ENCODE measurements at places on chromosomes 4 and X. TPM values are rescaled to one million over a fixed set of nuclear protein-coding genes. Genes with fewer than 3 reads are reported as not detected.

GRCh38 chrX:18640686-18641085 is 31.2 kb downstream of the RS1 start:
- DNase-seq: peak; percentile 1

Gene REPS2
- polyA plus RNA-seq: 7.1 TPM

Gene ATP1B4
- polyA plus RNA-seq: 296 TPM

DNA sequence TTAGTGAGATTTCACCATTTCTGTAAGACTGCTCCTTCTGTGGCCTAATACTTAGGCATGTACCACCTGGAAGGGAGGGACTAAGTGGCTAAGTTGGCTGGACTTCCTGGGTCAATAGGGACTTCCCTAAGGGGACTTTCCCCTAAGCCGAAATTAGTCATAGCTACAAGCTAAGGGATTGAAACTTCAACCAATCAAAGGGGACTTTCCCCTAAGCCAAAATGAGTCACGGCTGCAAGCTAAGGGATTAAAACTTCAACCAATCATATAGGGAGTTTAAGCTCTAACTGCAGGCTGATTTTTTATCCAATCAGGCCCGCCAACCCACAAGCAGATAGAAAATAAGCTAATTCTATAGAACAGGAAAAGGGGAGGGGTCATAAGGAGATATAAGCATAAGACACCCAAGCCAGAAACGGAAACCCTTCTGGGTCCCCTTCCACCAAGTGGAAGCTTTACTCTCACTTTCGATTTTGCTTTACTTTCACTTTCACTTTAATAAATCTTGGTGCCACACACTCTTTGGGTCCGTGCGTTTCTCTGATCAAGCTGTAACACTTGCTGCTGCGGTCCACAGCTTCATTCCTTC is 382.8 kb downstream of the KLHL4 start:
- no peak for DNase-seq

- DNase-seq: no peak
These were observed 181.7 kb downstream of the TEX13A start for GRCh38 chrX:105038672-105039328.

Gene TCEAL9
- polyA plus RNA-seq: 115 TPM

GRCh38 chrX:11886745-11887144 is 128.7 kb downstream of the MSL3 start:
- no peak for DNase-seq

Gene FTSJ1
- polyA plus RNA-seq: 26.3 TPM

DNA sequence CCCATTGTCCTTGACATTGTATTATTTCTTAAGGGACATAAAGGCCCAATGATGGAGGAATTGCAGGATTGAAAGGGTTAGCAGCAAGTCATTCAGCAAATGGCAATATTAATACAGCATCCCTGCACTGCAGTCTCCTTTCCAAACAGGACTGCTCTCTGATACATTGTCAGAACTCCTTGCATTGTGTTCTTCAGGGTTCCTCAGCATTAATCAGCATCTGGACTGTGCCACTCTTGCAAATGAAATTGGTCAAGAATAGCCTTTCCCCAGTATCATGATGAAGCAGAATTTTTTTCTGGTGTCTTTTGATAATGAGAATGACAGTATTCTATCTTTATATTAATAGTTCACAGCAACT is 272.6 kb upstream of the HAND2 start:
- DNase-seq: no peak

- DNase-seq: no peak
These were observed 169.1 kb upstream of the FTHL17 start for GRCh38 chrX:31240982-31241381.

Gene GPR119
- not detected for polyA plus RNA-seq

- no peak for DNase-seq
These were observed 69.2 kb downstream of the STK32B start for GRCh38 chr4:5120468-5120867.

Gene TMEM131L
- polyA plus RNA-seq: 61.1 TPM

Gene TSPAN7
- polyA plus RNA-seq: 130 TPM

- peak; percentile 44 for DNase-seq
These were observed at the start of gene GDI1 for GRCh38 chrX:154436983-154437752. GDI1 (plus strand) TSS chrX:154437154; CDS start chrX:154437255, 101 bp downstream.

DNA sequence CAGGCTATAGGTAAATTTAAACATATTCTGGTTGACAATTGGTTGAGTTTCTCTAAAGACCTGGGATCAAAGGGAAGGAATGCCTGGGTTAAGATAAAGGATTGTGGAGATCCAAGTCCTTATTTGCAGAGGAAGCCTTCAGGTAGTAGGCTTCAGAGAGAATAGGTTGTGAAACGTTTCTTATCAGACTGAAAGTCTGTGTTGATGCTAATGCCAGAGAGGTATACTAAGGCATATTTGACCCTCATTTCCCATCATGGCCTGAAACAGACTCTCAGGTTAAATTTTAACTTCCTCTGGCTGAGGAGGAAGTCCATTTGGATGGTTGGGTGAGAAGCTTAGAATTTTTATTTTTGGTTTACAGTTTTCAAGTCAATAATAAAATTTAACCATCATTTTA is 48.1 kb downstream of the UGT2A2 start:
- no peak for DNase-seq

DNA sequence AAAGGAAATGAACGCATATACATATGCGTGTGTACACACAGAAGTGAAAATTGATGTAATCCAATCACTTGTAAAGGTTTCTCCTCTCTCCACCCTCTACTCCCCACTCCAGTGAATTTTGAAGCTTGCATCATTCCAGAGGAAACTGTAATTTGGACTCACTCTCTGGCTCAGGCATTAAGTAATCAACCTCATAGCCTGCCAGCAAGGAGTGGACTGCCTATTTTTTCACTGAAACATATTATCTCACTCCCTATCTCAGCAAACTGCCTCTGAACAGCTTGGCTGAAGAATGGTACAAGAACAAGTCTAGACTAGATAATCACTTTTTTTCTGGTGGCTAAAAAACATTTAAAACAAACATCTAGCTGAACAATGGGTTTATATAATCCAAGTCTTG is 124.2 kb downstream of the C4orf51 start:
- peak; percentile 70 for DNase-seq

DNA sequence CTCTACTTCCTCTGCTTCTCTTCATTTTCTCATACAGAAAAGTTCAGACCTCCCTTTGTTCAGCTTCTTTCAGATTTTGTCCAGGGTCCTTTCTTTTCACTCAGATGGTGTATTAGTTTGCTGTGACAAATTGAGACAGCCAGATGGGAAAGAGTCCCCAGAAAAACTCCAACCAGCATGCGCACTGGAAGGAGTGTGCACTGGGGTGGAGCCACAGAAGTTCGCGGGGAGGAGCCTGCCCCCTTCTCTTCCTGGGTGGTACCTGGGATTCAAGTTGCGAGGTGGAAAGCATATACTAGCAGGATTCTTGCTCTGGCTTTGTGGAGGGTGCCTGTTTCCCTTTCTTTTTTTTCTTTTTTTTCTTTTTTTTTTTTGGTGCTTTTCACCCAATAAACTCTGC is 51.6 kb downstream of the SMIM20 start:
- DNase-seq: no peak

- no peak for DNase-seq
These were observed 14.3 kb upstream of the FAM13A start for GRCh38 chr4:89071311-89071710.

Gene SPANXC
- not detected for polyA plus RNA-seq

DNA sequence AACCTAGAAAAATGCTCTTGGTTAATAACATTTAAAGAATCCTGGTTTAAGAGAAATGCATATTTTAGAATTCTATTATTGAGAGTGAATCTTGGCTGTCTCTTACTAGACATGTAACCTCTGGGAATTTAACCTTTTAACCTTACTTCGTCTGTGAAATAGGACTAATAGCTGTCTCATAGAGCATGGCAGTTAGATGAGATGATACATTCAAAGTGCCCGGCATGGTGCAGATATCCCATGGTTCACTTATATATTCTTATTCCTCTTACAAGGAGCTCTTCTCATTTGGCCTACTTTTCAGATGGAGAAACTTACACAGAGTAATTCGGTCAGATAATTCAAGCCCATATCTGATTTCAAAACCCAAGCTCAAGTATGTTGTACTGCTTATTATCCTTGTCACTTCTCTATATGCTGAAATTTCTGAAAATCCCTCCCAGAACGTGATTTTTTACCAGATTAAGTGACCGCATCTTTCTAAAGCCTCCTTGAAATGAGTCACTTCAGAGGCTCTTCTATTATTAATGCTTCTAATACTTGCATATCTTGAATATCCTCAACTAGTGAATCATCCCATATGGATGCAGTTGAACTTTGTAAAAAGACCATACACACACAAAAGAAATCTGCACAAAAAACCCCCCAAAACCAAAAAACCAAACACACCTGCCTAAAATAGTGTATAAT is 4.9 kb downstream of the CDKN2AIP start:
- no peak for DNase-seq

Gene USP53
- 8.2 TPM for polyA plus RNA-seq

DNA sequence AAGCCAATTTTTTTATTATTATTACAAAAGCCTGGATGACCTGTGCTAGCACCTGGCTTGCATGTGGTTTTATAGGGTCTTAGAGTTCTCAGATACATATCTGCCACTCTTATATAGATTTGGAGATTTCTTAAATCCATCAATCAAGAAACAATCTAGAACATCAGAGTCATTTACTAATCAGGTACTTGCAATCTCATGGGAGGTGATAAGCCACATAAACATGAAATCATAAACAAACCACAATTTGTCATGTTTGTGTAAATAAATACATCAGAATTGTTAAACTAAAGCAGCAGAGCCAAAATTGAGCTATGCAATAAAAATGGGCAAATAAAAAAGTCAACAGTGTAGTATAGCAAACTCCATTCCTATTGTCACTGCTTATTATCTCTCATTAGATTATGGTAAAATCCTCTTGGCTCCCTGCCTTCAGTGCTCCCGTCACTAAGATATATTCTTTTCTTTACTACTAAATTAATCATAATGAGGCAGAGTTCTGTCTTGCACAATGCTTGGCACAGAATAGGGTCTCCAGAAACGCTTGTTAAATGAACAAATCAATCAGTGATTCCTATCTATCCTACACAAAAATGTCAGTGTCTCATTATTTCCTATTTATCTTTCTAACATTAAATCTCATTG is 108.7 kb upstream of the TTC29 start:
- no peak for DNase-seq

DNA sequence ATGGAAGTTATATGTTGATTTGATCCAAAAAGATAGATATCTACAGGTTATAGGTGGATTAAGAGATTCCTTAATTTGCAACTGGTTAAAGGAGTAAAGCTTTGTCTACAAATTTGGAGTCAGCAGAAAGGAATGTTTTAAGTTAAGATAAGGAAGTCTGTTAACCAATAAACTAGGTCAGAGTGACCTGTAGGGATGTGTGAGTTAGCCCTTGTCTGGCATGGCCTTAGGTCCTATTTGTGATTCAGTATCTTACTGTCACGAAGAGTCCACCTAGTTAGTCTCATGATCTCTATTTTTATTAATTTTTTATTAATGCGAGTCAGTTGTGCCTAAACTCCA is 230.8 kb downstream of the INPP4B start:
- DNase-seq: no peak

DNA sequence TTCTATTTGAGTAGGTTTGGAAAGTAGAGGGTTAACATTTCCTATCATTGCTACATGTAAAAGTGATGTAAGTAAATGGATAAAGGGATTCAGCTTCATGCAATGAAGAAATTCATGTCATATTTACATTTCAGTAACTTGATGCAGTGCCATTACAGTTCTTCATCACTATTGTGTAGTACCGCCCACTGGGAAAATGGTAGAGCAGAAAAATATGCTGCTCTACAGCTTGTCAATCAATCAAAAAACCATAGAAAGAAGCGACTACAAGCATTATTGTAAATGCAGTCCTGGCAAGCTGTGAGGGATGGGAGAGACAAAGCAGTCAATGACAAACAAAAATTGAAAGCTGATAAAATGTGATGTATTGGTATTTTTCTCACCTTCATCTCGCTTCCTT is 1597.9 kb downstream of the RPA4 start:
- no peak for DNase-seq

DNA sequence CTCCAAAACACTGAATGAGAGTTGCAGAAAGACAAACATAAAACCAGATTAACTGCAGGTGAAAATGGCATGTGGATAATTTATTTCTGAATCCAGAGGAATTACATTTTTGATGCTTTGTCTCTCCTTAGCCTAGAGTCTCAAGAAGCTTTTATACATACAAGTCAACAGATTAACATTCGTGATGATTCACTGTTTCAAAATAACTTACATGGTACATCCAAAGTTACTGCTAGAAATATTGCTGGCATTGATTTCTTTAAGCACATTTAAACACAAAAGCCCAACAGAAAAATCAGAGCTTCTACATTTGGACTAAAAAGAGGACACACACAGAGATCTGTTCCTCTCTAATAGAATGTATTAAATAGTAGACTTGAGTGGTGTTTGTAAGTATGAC is 105.6 kb downstream of the AMELX start:
- DNase-seq: no peak

DNA sequence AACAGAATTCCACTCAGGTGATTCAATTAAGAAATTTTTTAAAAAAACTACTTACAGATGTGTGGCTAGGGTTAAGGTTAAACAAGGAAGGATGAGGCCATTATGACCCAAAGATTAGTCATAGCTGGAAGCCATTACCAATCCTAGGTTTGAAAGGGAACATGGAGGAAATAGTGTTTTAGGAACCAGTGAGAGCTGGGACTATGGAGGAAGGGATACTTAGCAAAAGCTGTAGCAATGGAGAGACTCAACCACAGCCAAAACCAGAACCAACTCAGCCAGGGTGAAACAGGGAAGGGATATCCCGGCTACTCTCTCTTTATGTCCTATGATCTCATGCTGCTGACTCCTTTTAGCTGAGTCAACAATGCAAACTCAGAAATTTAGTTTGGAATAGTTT is 148.6 kb upstream of the CNKSR2 start:
- no peak for DNase-seq

DNA sequence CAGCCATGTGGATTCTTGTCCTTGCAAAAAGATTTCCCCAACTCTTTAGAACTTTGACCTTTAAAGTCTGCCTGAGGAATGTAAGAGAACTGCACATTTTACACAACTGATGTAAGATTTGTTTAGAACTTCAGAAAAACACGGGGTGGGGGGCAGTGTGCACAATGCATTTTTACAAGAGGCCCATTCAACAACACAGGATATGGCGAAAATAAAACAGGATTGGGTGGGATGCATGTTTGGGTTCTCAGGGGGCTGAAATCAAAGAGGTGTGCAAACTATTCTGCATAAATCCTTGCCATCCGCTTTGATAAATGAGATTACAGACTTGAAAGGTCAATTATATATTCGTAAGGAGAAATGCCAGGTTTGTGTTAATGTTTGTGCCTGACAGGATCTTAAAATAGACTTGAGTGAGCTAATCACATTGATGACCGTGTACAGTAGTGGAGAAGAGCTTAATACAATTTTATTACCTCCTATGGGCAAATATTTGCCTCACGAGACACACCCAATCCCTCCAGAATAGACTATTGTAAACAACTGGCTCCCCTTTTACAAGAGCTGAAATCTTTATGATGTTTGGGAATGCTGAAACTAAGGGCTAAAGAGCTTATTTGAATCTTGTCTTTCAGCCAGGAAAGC is 184.1 kb upstream of the LEF1 start:
- no peak for DNase-seq

- DNase-seq: no peak
These were observed 122.1 kb upstream of the MAGEC2 start for GRCh38 chrX:142327182-142327581.

Gene GDPD2
- 0.35 TPM for polyA plus RNA-seq

Gene SAGE1
- not detected for polyA plus RNA-seq

All from hindlimb muscle (tissue), 1 donor.